Head of caudate nucleus (tissue), 42 donors: ENCODE measurements at places on chromosomes 16 and 17.

- DNase-seq: no peak
These were observed 98.7 kb downstream of the KCNJ12 start for GRCh38 chr17:21474815-21475214.

DNA sequence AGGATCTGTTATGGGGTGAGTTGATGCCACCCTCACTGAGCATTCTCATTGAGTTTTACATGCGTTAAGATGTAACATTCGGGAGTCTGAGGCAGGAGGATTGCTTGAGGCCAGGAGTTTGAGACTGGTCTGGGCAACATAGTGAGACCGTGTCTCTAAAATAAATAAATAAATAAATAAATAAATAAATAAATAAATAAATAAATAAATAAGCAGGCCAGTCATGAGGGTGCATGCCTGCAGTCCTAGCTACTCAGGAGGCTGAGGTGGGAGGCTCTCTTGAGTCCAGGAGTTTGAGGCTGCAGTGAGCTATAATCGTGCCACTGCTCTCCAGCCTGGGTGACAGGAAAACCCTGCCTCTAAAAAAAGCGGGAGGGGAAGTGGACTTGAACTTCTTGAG, 90.3 kb downstream of the SNX29 start:
- DNase-seq: no peak

DNA sequence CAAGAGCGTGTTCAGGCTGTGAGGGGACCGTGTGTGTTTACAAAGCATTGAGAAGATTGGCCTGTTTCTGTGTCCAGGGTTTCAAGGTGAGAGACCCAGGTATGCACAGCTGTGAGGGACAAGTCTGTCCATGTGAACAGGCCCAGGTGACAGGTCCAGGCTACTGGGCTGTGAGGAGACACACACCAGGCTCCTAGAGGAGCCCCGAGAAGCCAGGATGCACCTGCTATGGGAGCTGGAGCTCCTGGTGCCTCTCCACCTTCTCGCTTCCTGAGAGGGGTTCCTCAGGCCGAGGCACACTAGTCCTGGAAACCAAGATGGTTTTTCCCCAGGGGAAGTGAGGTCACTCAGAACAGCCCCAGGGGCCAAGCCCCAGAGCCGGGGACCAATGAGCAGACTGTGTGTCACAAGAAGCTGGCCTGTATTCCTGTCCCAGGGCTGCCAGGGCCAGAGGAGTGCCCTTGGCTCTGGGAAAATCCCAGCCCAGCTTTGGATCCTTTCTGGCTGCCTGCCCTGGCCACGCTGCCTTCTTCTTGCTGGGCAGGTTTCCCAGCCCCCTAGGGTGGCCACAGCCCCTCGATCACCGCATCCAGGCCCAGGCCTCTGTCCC, 153.4 kb upstream of the PLCG2 start:
- DNase-seq: peak; percentile 58

GRCh38 chr17:68707031-68707430, 105.9 kb upstream of the FAM20A start:
- DNase-seq: no peak

DNA sequence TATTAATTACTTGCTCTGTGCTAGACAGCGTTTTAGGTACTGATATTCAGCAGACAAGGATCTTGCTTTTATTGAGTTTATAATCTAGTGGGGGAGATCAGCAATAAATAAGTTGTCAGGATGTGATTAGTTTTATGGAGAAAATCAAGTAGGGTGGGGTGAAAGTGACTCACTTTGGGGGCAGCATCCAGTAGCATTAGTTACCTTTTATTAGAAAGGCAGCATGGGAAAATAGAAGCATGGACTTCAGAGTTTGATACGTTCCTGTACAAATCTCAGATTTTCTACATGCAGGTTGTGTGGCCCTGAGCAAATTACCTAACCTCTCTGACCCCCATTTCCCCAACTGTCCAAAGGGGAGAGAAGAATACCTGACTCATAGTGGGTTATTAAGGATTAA, 42.5 kb downstream of the SPECC1 start:
- DNase-seq: no peak

- DNase-seq: no peak
These were observed 14.1 kb downstream of the PPL start for GRCh38 chr16:4922721-4923342.

- peak; percentile 30 for DNase-seq
These were observed at the start of gene MEIOB for GRCh38 chr16:1871974-1872635. TSS of gene MEIOB (minus strand) at chr16:1872164. CDS start at chr16:1868175, 3,989 bp downstream.

DNA sequence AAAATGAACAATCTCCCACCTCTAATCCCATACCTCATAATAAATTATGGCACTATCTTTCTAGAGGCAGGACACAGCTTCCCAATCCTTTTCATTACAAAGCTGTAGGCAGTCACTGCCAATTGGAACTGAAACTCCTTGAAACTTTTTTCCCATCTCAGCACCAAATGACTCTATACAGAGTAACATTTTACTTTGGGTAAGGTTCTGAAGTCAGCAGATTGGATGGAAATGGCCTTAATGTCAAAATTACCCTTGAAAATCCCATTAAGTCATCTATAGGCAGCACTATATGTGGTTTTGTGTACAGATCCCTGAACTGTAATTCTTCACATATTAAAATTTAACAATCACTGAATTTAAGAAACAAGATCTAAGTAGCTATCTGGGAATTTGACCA, 30.3 kb upstream of the CORO6 start:
- DNase-seq: no peak

- DNase-seq: no peak
These were observed 127.4 kb downstream of the IRF8 start for GRCh38 chr16:86026171-86026910.

GRCh38 chr16:51896013-51896412, 650.9 kb downstream of the TOX3 start:
- DNase-seq: no peak

- no peak for DNase-seq
These were observed 140.9 kb downstream of the UTP18 start for GRCh38 chr17:51401279-51401678.

- peak; percentile 30 for DNase-seq
These were observed 192.4 kb downstream of the SEC14L1 start for GRCh38 chr17:77332981-77333685.

DNA sequence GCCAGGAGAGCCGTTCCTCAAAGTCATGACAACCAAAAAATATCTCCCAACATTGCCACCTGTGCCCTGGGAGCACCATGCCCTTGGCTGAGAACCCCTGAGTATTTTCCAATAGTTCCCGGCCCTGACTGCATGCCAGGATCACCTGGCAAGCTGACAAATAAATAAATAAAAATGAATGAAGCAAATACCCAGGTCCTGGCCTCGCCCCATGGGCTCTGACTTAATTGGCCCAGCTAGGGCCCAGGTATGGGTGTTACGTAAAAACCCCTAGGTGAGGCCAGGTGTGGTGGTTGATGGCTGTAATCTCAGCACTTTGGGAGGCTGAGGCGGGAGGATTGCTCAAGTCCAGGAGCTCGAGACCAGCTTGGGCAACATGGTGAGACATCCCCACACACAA, 2.7 kb upstream of the C16orf74 start:
- no peak for DNase-seq

- DNase-seq: no peak
These were observed 931 bp upstream of the WIPF2 start for GRCh38 chr17:40218006-40218739.

GRCh38 chr16:85312642-85313525, 200.6 kb upstream of the CIBAR2 start:
- no peak for DNase-seq

DNA sequence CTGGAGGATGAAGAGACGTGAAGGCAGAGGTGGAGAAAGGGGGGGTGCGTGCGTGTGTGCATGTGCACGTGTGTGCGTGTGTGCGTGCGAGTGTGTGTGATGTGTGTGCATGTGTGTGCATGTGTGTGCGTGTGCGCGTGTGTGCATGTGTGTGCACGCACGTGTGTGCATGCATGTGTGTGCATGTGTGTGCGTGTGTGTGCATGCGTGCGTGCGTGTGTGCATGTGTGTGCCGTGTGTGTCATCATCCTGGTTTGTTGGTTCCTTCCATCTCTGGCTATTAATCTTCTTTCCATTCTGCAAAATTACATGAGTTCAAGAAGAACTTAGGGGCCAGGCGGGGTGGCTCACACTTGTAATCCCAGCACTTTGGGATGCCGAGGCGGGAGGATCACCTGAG, 17.0 kb upstream of the RPL38 start:
- DNase-seq: no peak

DNA sequence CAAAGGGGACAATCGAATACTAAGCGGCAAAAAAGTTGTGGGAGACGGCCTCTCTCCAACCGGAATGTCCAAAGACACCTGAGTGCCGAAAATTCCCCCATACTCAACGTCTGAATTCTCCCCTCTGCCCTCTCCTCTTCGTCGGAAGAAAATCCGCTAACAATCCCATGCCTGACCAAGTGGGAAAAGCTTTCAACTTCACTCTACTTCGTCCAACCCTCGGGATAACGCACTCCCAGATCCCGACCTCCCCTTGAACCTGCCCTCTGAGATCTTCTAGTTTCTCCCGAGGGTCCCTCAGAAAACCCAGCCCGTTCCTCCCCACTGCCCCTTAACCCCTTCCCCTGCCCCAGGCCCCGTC, 961 bp downstream of the AMFR start:
- DNase-seq: no peak

- DNase-seq: peak; percentile 21
These were observed 197.7 kb upstream of the GSE1 start for GRCh38 chr16:85415196-85416090.

GRCh38 chr17:9587969-9588656, 11.7 kb downstream of the CFAP52 start:
- DNase-seq: no peak

GRCh38 chr16:48459167-48459566, 74.0 kb upstream of the SIAH1 start:
- no peak for DNase-seq

GRCh38 chr17:72520665-72521303, 400.0 kb downstream of the SOX9 start:
- no peak for DNase-seq
